ENCODE measurements at places on chromosomes 6 and 20.

GRCh38 chr20:49937027-49937929 is 1.1 kb downstream of the RNF114 start:
- no peak for DNase-seq

GRCh38 chr6:125812394-125813292 is 21.9 kb downstream of the NCOA7 start:
- DNase-seq, result no peak

DNA sequence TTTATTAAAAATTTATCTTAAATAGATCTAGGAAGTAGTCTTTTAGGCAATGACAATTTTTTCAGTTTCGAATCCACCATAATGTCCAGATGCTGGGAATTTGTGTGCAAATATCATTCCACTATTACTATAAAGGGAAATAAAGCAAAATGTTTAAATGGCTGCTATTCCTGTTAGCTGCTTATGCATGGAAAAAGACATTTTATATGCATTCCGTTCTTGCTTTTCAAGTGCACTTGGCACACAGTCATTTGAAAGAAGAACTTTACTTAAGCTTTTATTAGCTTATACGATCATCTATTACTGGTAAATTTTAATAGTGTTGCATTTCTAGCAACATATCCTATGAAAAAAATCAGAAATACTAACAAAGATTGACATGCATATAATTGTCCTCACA is 42.0 kb downstream of the PRL start:
- DNase-seq, result no peak

GRCh38 chr6:135268740-135269139 is 87.6 kb downstream of the MYB start:
- no peak for DNase-seq

- no peak for DNase-seq
These were observed 39.0 kb downstream of the HLA-A start for GRCh38 chr6:29981211-29981812.

DNA sequence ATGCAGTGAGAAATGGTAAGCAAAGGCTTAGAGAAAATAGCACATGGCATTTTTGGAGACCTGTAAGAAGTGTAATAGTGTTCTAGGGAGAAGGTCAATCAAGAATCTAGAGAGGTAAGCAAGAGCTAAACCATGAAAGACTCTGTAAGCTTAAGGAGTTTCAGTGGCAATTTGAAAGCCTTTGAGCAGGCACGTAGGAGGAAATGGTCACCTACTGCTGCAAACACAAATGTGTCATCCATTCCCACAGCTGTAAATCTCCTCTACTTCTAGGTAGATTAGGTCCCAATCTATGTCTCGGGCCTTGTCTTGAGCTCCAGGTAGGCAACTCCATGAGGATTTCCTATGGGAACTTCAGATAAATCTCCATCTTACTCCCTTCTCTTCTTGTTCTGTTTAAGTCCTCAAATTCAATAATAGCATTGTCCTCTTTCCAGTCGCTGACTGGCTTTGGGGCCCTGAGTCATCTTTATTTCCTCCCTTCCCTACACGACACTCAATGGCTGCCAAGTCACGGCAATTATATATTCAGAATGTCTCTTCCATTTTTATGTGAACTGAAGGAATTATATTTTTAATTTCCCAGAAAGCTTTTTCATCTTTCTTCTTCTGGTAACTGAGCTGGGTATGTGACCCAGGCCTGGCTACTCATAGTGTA is 24.2 kb upstream of the PAQR8 start:
- DNase-seq, result no peak

GRCh38 chr20:44020406-44021148 is 105.9 kb downstream of the TOX2 start:
- no peak for DNase-seq

- no peak for DNase-seq
These were observed 294.3 kb upstream of the QKI start for GRCh38 chr6:163120223-163120622.
